ENCODE measurements at places on chromosomes 1 and 21.

- no peak for DNase-seq
These were observed 50.2 kb downstream of the KCNN3 start for GRCh38 chr1:154819628-154820590.

DNA sequence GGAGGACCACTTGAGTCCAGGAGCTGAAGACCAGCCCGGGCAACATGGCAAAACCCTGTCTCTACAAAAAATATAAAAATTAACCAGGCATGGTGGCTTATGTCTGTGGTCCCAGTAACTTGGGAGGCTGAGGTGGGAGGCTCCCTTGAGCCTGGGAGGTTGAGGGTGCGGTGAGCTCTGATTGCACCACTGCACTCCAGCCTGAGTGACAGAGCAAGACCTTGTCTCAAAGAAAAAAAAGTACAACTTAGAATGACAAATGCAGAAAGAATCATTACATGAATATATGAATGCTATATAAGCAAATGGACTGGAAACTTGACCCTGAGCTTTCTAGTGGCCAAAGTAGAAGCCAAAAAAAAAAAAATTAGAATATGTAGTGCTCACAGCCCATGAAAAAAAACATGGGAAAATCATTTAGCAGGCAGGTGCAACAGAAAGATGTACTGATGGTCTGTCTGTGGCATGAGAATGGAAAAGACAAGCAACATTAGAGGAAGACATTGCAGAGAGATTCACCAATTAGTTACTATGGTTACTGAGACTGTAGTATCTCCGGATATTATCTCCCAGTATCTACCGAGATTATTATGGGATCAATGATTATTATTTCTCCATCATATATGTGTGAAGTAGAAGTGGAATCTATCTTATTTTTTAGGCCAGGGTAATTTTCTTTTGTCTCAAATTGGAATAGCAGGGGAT is 19.2 kb downstream of the ELAPOR1 start:
- no peak for DNase-seq

DNA sequence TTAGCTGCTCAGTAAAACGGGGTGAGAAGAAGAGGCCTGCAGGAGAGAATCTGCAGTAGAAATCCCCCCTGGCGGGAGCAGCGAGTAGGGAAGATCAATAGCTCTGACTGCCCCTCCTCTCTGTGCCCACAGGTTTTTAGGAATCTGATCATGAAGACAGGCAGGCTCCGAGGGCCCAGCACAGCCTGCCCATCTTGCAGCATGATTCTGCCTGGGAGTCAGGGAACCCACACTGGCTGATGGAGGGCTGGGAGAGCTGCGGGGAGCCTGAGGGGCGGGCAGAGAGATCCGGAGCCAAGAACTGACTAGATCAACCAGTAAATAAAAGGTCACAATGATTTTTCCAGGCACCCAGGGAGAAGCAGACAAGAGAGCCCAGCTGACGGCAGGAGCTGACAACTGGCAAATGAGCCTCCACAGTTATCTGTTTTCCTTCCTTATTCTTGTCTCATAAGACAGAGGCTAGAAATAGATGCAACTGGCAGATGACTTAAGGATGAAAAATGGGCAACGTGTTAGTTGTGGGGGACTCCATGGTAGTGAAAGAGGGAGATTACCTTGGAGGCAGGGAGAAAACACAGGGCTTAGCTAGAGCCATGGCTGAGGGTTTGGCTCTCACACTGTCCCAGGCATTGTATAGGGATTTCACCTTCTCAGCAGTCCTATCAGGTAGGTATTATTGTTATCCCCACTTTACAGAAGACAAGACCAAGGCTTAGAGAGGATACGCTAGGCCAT is 116.2 kb downstream of the PLXNA2 start:
- no peak for DNase-seq

DNA sequence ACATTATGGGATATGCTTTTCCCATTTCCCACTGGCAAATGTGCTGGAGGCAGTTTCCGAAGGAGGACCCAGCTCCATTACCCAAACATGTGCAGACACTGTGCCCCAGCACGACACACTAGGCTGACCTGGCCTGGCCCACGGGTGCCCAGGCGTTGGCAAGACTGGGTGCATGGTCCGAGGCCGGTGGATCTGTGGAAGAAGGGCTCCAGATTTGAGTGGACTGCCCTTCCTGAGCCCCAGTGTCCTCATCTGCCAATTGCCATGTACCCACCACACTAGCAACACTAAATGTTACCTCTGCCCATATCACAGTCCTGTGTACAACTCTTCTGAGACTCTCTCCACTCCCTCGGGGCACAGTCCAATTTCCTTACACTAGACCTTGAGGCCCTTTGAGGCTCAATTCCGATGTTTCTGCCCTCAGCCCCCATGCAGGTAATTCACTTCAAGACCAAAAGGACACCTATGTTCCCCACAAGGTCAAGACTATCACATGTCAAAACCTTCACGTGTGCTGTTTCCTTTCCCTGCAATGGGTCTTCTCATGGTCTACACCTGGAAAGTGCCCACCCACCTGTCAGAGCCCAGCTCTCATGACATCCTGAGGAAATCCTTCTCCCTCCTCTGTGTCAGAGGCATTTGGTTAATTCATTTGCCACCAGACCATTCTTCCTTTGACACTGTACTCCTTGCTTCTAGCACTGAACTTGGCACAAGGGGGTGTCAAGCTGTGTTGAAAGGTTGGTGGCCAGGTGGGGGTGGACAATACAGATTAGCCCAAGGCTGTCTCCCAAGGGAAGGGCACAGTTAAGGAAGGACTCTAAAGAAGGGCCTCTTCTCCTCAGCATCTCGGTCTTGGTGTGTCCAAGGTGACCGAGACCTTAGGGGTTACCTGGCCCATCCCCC is 124.9 kb downstream of the DMRTB1 start:
- DNase-seq, result no peak

- no peak for DNase-seq
These were observed 15.6 kb upstream of the KCNAB2 start for GRCh38 chr1:6030132-6030531.

- DNase-seq, result no peak
These were observed 860 bp downstream of the IVL start for GRCh38 chr1:152909206-152909605.

- DNase-seq, result no peak
These were observed 117.1 kb downstream of the LRIG2 start for GRCh38 chr1:113190078-113190477.

DNA sequence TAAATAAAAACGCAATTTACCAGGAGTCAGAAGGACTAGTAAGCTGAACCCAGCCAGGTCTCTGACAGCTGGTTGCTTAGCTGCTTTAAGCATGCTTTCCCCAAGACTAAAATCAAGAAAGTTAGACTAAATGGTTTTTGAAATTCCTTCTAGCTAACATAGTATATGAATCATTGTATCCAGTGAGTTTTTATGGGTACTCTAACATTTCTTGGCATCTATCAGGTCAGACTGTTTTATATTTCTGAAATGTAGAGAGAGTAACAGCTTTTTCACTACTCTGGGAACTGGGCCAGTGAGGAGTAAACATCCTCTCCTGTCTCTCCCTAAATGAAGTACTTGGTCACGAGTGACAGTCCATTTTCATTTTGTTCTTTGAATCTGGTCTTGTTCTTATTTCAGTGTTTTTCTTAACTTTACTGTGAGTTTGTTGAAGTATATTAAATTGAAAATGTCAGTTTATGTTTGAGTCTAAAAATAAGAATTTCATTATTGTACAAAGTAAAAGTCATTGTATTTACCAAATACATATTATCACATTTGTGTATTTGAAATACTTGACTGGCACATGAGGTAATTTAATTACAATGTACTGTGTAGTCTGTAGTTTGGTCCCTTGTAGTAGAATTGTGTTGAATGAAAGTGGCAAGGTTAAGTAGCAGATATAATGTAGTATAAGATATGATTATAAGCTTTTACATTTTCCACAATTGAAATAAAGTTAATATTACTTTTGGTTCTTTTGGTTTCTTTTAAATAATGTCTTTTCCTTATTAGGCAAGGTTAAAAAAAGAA is 47.6 kb downstream of the PKN2 start:
- no peak for DNase-seq

GRCh38 chr1:158257888-158258287 is 3.7 kb downstream of the CD1A start:
- DNase-seq, result no peak

GRCh38 chr1:162074276-162075005 is 5.0 kb downstream of the NOS1AP start:
- no peak for DNase-seq

DNA sequence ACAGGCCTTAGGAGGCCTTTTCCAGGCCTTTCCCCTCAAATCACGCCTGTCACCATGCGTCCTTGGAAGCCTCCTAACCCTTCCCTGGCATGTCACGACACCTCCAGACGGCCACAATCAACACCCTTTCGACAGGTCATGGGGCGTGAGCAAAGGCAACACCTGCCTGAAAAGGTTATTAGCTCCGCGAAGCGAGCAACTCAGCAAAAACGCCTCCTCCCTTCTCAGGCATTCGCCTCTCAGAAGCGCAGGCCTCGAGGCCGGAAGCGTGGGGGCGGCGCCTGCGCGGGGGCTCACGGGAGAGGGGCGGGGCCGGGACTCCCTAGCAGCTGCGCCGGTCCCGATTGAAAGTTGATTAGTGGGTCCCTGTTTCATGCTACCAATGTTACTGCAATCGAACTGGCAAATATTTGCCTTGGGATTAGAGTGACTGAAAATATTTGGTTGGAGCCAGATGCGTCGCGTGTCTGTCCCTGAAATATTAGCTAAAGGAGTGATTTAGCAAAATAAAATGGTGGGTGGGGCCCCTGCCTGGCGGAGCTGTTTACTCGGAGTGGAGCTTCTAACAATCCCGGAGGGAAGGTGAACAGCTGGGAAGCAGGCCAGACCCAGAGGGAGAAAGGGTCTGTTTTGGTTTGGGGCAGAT is 44.9 kb downstream of the GFI1 start:
- no peak for DNase-seq

DNA sequence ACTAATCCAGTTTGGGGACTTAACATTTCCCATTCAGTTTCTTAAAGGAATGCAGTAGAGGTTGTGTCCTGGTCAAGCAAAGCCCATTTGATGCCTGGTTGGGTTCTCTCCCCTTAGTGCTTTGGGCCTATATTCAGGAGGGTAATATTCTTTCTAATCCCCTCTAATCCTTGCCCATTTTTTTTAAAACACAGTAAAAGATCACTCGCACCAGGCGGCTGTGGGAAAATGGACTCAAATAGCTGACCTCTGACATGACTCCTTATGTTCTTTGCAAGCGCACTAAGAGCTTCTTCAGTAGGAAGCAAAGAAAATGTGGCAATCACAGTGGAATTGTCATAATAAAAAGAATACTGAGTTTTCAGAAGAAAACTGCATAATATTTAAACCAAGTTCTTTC is 49.9 kb downstream of the WNT2B start:
- DNase-seq, result no peak

DNA sequence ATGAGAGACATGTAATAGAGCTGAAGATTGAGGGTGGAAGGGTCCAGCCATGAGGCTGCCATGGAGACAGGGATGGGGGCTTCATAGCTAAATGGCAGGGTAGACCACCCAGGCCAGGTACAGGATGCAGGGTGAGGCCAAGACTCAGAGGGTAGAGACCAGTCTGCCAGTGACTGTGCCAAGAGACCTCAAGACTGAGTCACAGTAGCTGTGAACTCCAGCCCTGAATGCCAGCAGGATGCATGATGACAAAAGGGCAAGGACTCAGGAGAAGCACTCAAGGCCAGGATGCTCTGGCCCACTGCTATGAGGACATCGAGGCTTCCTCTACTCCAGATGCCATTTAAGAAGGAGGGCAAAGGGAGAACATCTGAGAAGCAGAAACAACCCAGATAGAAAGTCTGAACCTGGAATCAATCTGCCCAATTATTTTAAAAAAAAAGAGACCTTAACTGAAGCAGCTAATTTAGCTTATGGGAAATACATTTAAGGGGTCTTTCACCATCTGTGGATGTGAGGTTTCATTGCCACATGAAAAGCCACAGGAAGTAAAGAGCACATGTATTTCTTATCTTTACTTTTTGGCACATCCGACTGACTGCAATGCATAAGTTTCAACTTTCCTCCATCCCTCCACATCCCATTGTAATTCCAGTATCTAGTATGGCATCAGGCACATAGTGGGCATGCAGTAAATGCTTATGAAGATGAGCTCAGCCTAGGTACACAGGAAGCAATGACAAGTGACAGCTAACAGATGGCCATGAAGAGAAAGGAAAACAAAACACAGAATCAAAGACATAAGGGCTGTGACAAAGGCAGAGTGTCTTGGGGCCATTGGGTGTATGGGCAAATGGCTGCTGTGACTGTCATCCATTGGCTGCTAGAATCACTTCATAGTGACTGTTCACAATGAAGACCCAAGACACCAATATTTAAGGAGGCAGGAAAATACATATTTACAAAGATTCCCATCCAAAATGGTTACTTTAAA is 40.2 kb downstream of the SUSD4 start:
- no peak for DNase-seq

DNA sequence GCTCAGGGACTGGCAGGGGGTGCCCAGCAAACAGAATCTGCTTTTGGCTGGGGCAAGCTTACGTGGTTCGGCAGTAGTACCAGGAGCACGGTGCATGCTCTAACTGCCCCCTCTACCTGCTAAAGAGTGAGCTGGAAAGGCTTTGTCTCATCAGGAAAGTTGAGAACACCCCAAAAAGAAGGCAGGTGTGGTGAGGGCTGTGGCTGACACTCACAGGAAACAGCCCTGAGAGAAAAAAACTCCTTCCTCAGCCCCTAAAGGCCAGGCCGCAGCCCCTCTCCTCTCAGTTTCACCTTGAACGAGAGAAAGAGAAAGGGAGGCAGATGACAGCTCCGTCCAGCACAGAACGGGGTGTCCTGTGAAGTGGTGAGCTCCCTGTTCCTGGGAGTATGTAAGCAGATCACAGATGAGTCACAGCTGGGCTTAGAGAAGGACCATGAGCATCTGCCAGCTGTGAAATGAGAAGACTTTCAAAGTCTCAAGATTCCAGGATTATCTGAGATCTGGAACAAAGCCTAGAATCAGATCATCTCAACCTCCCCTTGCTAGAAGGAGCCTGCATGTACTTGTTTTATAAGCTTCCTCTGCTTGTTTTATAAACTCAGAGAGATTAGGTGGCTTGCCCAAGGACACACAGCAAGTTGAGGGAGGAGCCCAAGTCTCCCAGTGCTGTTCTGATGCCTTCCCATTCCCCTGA is 13.4 kb downstream of the LAPTM5 start:
- DNase-seq, result no peak

DNA sequence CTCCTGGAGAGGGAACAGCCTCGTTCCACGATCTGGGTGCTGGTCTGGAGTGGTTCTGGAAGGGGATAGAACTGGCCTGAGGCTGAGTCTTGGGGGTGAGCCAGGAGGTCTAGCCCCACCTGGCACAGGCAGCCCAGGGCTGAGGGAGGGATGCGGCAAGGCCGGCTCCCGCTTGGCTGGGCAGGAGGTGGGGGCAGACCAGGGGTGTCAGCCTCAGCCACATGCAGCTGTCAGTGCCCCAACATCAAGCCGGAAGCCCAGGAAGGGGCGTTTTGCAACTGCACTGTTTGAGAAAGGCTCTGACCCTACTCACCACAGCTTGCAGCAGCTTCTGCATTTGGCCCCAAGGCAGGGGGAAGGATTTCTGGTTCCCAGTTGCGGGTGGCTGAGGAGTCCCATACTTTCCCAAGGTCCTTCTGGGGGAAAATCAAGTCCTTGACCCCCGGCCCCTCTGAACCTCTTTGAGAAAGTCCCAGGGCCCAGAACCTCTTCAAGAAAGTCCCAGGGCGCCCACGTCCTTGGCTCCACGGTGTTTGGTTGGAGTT is 2.0 kb downstream of the EFHD2 start:
- no peak for DNase-seq

GRCh38 chr1:170545476-170545875 is 13.5 kb downstream of the GORAB start:
- DNase-seq, result no peak

GRCh38 chr1:240114222-240114621 is 22.5 kb downstream of the FMN2 start:
- no peak for DNase-seq

GRCh38 chr21:43645136-43645891 is 14.0 kb downstream of the HSF2BP start:
- no peak for DNase-seq

All from activated T-helper 1 cell treated with Interleukin-2 at 50 U/mL for 16 hours (primary cell).